Left lung (tissue), 14 donors: ENCODE measurements at places on chromosomes 11 and 22.

DNA sequence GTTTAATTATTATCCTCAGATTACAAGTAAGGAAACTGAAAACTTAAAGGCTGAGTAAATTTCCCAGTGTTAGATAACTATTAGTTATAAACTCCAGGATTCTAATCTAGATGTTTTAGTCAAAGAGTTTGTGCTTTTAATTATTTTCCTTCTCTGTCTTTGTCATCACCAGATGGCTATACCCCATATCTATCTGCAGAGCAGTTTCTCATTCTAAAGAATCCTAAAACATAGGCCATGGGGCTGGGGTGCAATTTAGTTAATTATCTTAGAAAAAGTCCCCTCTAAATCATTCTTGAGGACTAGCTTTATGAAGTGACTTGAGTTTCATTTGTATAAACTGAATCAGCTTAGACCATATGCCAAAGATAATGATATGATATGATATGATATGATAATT is 556.3 kb upstream of the ANO5 start:
- DNase-seq: no peak

DNA sequence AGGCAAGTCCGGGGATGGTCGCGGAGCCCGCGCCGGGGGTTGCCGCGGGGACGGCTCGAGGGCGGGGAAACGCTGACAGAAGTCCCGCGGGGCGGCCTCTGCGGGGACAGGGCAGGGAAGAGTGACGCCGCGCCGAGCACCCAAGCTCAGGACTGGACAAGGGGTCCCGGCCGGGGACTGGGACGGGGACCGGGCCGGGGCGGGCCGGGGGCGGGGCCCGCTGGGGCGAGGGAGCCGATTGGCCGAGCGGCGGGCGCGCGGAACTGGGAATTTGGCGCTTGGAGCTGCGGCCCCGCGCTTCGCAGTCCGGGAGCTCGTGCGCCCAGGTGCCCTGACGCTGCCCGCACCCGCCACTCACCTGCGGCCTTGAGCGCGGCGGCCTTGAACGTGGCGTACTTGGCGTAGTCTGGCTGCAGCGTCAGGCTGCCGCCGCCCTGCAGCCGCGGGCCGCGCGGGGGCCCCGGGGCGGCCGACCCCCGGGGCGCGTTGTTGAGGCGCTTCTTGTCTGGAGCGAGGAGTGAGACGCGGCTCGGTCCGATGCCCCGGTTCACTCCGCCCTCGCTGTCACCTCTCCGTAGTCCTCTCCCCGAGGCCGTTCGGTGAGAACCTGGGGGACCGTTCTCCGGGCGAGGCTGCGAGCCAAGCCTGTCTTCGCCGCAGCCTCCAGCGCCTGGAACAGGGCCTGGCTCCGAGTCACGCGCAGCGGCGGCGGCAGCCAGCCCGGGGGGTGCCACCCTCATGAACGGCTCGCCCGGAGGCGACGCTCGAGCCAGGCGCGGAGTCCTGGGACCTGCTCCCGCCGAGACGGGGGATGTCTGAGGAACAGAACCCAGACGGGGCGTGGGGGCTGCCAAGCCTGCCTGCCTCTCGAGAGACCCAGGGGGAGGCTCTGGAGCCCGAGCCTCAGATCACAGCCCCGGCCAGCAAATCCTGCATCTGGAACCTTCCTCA is 4.5 kb downstream of the SHISA8 start:
- no peak for DNase-seq

DNA sequence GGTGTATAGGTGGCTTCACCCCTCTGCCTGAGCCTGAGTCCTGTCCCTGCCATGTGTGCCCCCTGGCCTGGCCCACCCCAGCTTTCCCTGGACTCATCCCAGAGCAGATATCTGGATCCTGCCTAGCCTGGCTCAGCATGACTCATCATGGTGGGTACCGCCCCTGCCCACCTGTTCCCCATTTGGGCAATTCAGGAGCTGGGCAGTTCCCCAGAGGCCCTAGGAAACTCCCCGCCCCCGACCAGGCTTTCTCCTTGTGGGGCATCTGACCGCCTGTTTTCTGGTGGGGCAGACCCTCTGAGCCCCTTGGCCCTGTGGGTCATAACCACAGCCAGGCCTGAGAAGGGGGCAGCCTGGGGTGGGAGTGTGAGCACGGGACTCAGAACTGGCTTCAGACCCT is 4.4 kb downstream of the TSPO start:
- DNase-seq: no peak

- DNase-seq: no peak
Measured at GRCh38 chr11:537622-538430, 499 bp downstream of the LRRC56 start.

GRCh38 chr11:120431633-120432032 is 79.9 kb upstream of the GRIK4 start:
- DNase-seq: no peak

- no peak for DNase-seq
Measured at GRCh38 chr11:105046898-105047579, 1.9 kb upstream of the CARD16 start.

DNA sequence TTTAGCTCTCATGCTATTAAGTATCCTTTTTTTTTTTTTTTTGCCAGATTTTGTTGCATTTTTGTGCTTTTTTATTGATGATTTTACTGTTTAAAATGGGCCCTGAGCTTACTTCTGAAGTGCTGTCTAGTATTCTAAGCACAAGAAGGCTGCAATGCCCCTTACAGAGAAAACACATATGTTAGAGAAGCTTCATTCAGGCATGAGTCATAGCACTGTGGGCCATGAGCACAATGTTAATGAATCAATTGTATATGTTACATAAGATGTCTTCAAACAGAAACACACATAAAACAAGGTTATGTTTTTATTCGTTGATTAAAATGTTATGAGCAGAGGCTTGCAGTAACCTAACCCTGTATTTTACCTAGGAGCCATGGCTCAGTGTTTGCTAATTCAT is 117.8 kb upstream of the C11orf87 start:
- no peak for DNase-seq

GRCh38 chr22:19291218-19291579 is 320 bp downstream of the CLTCL1 start:
- DNase-seq: peak; percentile 86

DNA sequence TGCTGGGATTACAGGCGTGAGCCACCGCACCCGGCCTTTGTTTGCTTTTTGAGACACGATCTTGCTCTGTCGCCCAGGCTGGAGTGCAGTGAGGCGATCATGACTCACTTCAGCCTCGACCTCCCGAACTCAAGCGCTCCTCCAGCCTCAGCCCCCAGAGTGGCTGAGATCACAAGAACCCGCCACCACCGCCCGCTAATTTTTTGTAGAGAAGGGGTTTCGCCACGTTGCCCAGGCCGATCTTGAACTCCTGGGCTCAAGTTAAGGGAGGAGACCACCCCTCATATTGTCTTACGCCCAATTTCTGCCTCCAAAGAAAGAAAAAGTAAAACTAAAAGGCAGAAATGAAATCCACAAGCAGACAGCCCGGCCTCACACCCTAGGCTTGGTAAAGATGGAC is 1.5 kb upstream of the POLA2 start:
- no peak for DNase-seq

DNA sequence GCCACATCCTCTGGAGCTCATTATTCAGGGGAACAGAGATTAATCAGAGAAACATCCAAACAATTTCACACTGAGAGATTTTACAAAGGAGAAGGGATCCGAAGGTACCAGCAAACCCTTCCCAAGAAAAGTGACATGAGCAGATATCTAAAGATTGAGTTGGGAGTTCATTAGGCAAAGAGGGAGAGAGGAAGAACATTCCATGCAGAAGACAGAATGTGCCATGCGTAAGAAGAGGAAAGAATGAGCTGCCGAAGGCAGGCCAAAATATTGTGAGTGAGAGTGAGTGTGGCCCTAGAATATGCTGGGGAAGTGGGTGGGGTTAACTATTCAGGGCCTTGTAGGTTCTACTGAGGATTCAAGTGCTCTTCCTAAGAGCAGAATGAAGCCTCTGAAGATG is 50.0 kb upstream of the LYVE1 start:
- DNase-seq: no peak

DNA sequence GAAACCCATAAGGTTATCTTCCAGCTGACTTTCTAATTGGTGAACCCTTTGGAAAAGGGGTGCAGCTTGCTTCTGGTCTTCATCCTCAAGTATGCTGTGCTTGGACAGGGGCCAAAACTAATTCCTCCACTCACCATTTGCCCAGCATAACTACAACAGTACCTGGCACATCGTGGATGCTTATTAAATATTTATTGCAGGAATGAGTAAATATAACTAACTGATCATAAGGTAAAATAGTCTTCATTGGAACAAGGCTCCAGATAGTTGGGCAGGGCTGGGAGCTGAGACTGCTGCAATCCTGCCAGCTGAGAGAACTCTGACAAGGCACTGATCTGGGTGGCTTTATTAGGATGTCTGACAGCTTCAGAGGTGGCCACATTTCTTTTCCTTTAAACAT is 2.4 kb upstream of the SIDT2 start:
- no peak for DNase-seq
